ENCODE measurements at places on chromosomes 16 and 17.

DNA sequence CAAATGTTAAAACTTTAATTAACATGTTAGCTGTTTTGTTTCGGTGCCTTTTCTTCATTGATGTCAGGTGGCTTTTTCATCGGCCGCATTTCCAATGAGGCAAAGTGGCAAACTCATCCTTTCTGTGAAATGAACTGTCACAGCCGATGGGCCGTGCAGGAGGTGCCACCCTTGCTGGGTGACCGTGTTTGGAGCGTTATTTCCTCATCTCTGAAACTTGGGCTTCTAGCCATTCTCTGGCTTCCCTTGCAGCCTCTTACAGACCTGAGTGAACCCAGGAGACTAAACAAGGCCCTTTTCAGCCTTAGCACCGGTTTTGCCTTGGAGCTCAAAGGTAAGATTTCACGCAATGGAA lies 42.2 kb upstream of the PRSS54 start:
- no peak for DNase-seq

- DNase-seq, result no peak
Measured at GRCh38 chr16:79811541-79811940, 211.0 kb upstream of the MAF start.

GRCh38 chr17:70767102-70767701 lies 597.9 kb downstream of the KCNJ2 start:
- peak; percentile 46 for DNase-seq

DNA sequence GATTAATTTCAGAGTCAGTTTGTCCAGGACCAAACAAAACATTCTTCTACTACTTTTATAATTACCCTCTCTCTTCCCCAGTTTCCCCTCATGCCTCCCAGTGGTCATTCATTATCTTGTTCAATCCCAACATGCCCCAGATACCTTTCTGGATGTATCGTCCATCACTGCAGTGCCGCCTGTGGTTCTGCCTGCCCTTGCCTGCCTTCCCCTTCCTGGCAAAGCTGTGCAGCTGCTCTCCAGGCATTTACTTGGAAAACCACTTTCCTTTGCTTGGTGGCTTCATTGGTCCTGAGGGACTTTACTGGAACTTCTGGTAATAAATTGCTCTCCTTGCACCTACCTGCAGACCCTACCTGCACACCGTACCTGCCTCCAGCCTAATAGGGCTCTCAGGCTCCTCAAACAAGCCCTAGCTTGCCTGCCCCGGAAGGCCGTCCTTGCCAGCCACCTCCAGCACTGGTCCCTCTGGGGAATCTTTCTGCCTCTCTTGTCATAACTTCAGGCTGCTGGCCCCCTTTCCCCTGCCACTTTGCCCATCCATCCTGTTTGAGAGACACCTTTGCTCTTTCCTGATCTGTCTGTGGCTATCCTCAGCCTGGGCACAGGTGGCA lies 19.5 kb upstream of the MSI2 start:
- DNase-seq, result no peak

- DNase-seq, result no peak
Measured at GRCh38 chr16:54891346-54891745, 39.3 kb upstream of the IRX5 start.

DNA sequence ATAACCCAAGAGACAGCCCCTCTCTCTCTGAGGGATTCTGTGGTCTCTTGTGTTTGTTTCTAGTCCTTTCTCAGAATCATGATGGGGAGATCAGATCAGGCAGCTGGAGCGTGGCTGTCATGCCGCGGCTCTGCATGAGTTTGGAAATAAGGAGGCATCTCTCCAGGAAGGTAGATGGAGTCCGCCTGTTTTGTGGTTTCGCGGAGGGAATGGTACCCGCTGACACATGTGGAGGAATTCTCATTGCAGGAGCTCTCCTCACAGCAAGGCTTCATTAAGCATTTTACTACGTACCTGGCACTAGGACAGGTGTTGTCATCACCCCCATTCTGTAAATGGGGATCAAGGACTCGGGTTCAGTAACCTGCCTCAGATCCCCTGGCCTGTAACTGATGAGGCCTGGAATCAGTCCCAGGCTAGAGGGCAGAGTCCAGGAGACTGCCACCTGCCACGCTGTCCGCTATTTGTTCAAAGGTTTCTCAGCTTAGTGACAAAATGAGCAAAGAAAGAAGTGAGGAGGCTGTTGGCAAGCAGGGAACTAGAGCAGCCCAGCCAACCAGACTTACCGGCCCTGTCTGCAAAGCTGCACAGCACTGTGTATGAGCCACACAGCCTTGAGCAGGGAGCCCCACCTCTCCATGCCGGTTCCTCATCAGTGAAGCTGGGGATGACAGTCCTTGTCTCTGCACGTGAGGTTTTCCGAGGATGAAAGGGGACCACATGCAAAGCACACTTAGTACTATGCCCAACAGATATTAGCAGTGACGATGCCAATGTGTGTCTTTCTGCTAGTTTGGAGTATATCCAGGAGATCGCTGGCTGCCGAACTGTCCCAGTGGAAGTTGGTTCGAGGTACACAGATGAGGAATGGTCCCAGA lies 11.0 kb downstream of the KDM8 start:
- DNase-seq, result no peak

DNA sequence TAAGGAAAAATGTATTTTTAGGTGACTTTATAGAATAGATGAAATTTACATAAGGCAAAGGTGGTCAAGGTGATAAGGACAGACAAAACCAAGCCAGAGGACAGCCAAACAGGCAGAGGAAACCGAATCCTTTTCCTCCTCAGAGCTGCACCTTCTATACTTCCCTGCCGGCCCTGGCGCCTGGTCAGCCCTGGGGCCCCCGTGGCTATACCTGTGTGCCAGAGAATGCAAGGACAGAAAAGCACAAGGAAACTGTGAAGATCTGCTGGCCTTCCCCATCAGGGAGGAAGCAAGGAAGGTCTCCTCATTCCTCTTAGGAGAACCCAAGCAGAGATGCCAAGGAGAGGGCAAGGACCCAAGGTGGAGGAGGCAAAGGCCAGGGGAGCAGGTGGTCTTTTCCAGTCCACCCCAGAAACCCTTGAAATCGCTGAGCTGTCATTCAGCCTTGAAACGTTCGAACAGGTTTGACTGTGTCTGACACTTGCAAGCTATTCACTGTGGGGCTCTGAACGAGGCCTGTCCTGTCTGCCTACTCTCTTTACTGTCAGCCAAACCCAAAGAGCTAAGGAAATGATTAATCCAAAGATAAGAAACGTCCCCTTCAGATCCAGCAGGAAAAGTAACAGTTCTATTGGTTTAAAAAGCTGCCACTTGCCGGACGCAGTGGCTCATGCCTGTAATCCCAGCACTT lies 114.4 kb downstream of the XYLT1 start:
- DNase-seq, result no peak

- no peak for DNase-seq
Measured at GRCh38 chr16:55468352-55468990, 10.5 kb upstream of the MMP2 start.

DNA sequence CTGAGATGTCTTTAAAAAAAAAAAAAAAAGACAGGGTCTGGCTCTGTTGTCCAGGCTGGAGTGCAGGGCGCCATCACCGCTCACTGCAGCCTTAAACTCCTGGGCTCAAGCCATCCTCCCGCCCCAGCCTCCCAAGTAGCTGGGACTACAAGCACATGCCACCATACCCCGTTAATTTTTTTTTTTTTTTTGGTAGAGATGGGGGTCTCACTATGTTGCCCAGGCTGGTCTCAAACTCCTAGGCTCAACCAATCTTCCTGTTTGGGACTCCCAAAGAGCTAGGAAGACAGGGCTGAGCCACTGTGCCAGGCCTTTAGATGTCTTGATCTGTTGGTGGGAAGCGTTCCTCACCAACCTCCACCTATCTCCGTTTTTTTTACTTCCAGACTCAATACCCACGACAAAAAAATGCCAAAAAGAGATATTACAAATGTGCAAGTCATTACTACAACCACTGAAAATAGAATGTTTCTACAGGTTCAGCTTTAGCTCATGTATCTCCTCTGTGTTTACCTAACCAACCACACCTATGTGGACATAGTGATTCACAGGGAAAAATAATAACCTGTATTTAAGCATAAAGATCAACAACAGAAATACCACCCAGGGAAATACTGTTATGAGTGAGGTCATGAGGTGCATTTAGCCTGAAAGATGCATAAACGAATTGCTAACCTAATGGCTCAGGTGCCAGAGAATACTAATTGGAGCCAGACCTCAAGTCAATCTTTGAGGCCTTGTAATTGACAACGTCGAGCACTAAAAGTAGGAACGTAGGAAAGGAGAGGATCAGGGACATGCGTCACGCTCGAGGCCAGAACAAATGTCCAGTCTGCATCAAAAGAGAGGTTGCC lies 22.6 kb downstream of the NACA2 start:
- peak; percentile 92 for DNase-seq

DNA sequence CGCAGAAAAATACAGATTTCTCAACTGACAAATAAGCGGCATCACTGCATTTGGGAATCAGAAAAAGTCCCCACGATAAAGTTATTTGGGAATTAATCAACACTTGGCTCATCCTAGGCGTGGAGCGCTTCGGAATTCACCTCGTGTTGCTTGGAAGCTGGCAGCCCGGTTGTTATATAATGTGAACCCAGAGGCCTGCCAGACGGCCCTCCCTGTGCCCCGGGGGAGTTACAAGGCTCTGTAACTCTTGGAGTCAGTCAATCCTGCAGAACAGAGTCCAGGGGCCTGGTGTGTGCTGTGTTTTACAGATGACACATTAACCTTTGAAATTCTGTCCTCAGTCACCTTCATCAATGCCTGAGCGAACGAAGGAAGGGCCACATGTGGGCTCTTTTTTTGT lies 111.1 kb downstream of the PITPNC1 start:
- no peak for DNase-seq

DNA sequence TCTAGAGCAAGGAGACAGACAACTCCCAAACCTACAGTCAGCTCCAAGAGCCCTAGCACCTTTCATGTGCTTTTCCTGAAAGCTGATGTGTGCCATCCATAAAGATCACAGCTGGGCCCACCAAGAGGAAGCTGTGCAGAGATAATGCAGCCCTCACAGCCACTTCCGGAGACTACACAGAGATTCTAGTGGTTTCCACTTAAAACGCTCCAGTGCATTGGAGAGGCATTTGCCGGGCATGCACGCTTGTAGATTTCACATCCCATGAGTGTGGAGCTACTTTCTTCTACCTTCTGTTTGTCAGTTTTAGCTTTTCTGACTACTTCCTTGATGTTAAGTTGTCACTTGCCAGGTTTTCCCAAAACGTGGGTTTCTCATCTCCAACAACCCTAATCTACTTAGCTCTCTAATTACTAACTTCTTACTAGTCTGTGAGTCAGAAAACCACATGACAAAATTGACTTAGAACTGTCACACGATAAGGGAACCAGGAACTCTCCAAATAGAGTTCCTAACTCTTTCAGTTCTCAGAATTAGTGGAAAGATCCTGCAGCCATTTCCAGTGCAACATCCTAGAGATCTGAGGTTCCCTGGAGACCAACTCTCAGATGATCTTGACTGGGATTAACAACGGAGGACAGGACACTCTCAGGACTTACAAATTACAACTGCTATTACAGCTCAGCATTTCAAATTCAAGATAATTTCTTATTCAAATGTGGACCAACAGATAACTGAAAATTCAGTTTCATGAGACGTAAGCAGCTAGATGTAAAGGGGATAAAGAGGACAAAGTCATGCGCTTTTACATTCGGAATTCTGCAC lies 28.6 kb downstream of the PMP22 start:
- no peak for DNase-seq

DNA sequence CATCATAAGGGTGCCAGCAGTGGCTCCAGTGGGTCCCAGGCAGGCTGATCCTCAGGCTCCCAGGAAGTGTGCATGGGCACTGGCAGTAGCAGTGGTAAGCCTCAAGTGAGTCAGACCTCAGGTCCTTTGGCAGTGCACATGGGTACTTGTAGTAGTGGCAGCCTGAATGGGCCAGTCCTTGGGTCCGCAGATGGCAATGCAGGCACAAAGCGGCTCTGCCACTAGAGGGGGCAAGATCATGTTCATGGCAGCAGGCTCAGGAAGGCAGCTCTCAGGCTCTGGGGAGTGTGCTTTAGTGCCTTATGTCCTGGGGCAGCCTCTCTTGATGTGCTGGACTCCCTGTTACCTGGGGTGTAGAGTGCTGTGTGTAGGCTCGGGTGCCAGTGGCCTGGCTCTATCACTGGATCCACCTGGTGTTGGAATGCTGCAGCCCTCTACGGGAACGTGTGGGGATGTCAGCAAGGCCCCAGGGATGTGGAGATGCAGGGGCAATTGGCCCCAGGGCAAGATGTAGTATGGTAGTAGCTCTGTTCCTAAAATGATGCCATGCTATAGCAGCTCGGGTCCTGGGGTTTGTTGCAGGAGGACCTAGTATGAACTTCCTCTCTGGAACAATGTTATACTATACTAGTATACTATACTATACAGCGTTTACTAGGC lies 11.0 kb downstream of the ACSM3 start:
- DNase-seq, result peak; percentile 69

GRCh38 chr17:72152387-72152929 lies 31.6 kb downstream of the SOX9 start:
- DNase-seq, result no peak

DNA sequence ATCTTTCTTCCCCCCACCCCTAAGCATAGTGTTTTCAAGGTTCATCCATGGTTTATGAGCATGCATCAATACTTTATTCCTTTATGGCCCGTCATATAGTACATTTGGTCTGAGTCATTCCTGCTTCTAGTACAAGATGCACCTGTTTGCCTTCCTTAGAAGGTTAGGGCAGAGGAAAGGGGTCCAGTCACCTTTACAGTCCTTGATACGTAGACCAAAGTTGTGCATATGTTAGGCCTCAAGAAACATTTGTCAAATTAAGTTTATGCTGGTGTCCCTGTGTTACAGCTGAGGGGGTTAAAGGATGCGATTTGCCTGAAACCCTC lies 1.4 kb downstream of the CYB5D2 start:
- no peak for DNase-seq

DNA sequence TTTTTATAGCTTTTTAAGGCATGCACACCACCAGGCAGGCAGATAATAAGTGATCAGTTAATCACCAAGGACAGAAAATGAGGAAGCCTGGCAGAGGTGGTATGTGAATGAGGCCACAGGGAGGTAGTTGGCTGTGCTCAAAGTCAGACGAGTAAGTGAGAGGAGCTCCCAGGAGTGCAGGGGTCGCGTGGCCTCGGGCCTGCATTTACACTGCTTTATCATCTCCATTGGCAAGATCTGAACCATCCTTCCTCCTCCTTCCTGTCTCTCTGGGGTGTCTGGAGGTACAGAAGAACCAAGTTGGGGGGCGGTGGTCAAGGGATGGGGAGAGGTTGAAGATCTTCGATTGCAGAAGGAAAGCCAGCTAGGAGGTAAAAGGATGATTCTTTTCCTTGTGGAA lies 320.1 kb downstream of the SOX9 start:
- no peak for DNase-seq

GRCh38 chr17:71392715-71393567 lies 727.9 kb upstream of the SOX9 start:
- DNase-seq, result no peak

GRCh38 chr16:15511759-15512487 lies 77.5 kb downstream of the BMERB1 start:
- no peak for DNase-seq

- no peak for DNase-seq
Measured at GRCh38 chr17:29048440-29049368, 5.8 kb downstream of the PIPOX start.

DNA sequence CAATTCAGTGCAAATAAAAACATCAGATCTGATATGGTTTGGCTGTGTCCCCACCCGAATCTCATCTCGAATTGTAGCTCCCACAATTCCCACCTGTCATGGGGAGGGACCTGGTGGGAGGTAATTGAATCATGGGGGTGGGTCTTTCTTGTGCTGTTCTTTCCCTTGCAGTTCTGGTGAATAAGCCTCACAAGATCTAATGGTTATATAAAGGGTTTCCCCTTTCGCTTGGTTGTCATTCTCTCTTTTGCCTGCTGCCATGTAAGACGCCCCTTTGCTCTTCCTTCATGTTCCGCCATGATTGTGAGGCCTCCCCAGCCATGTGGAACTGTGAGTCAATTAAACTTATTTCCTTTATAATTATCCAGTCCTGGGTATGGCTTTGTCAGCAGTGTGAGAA lies 68.9 kb upstream of the NFAT5 start:
- no peak for DNase-seq
